ENCODE measurements at places on chromosomes 5 and 9. TPM values are rescaled to one million over a fixed set of nuclear protein-coding genes. Genes with fewer than 3 reads are reported as not detected.
A peak's percentile ranks its signal among the peaks of the same experiment; 100 is the strongest.

DNA sequence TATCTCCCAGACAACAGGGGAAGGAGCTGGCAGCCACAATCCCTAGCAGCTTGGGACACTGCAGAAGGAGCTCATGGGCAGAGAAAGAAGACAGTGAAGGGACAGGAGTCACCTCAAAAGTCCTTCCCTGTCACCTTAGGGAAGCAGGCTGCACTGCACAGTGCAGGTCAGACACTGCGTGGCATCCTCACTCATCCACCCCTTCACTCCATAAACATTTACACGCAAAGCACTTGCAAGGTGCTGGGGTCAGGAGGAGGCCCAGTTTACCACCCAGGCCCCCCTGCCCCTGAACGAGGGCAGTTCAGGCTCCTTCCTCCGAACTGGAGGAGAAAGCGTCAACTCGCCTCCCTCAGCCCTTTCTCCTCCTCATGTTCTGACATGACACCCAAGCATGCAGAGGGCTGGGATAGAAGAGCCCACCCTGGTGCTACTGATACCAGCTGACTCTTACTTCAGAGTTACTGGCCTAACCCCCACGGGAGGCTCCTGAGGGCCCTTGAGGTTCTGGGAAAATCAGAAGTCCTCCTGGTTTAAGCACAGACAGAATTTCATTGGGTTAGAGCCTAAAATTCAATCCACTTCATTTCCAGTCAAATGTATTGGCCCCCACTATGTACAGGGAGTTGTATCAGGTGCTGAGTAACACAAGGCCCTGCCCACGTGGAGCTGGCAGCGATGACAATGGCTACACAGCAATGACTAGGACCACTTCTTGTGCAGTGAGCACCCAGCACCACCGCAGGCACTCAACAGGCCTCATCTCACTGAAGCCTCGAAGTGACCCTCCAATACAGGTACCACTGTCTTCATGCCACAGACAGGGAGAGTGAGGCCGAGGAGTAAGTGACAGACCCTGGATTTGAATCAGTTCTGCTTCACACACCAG lies 70.4 kb downstream of the RAPGEF1 start:
- peaks cover 11% of the 10 kb centered on the region for H3K36me3 ChIP-seq
- no peak for DNase-seq
- no peak overlapping the region for H3K4me3 ChIP-seq
- H3K4me1 ChIP-seq: peaks cover 33% of the 10 kb centered on the region

DNA sequence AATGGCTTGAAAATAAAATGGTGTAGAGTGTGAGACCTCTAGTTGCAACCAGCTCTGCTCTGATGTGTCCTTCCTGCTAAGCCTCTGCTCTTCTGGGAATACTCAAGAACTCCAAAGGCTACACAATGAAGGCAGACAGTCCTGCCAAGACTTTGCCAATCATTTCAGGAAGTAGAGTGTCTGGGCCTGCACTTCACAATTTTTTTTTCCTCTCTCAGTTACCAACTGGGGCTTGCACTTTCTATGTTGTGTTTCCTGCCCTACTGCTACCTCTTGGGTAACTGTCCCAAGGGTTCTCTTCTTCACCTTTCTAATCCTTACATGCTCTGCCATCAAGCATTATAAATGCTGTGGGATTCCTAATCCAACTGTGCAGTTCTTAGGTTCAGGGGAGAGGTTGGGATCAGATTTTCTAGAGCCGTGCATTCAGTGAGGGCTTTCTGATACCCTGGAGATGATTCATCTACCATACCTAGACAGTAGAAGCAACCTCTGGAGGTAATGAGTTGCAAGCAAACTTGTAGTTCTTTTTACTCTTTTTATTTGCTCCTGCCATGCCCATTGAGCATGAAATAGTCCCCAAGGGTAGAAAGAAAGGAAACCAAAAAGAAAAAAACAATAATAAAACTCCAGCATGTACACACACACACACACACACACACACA lies 365.9 kb downstream of the MLLT3 start:
- H3K27me3 ChIP-seq: no peaks in the 10 kb centered on the region
- H3K4me1 ChIP-seq: peaks cover 4% of the 10 kb centered on the region
- DNase-seq: no peak
- no peak overlapping the region for H3K27ac ChIP-seq
- no peaks in the 10 kb centered on the region for H3K36me3 ChIP-seq
- no peak overlapping the region for H3K4me3 ChIP-seq

DNA sequence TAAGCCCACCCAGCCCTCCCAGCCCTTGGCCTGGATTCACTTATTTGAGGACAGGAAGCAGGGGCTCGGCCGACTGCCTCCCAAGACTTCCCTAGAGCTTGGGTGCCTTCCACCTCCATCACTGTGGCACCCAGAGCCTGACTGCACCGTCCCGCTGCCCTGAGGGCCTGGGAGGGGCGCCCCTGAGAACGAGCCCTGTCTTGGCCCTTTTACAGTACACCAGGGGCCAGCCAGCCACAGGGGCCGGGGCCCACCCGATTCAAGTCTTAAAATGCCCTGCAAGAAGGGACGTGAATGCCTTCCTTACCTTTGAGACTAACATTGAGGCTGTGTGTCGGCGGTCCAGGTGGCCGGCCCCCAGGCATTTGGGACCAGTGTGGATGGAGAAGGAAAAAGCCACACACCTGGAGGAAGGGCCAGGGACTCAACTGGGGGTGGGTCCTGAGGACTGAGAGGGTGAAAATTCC lies 16.8 kb downstream of the FAM78A start:
- peaks cover 20% of the 10 kb centered on the region for H3K4me1 ChIP-seq
- peaks cover 7% of the 10 kb centered on the region for H3K27me3 ChIP-seq
- H3K36me3 ChIP-seq: peaks cover 22% of the 10 kb centered on the region
- DNase-seq: no peak

GRCh38 chr5:146669656-146670055 lies 153.7 kb upstream of the GPR151 start:
- DNase-seq: no peak
- no peaks in the 10 kb centered on the region for H3K36me3 ChIP-seq
- H3K4me3 ChIP-seq: no peak overlapping the region
- H3K27me3 ChIP-seq: no peaks in the 10 kb centered on the region

DNA sequence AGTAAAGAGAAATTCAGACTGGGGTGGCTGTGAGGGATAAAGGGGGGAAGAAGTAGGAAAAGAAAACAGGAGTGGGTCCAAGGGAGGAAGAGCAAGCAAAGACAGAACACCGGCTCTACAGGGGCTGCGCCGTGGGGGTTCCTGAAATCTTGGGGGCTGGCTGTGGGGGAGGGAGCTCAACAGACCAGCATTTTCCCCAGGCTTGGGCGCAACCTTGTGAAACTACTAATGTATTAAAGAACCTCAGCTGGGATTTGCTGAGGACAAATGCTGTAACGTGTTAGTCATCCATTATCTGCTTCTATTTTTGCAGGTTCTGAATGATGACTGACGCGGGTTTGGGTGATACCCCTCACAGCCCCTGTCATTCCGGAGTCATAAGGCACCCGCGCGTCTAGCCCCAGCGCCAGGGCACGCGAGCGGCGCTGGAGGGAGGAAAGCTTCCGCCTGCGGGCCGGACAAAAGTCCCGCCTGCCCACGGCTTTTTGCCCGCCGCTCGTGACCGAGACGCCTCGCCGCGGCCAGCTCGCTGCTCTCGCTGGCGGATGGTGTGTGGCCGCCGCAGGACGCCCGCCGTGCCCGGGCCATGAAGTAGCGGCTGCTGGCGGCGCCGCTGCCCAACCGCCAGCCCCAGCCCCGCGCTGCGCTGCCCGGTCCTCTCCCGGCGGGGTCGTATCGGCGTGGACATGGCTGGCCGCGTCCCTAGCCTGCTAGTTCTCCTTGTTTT lies 110.6 kb downstream of the PAM start:
- no peaks in the 10 kb centered on the region for H3K27me3 ChIP-seq
- peak overlapping the region; percentile 100 for H3K27ac ChIP-seq
- peak overlapping the region; percentile 92 for H3K4me3 ChIP-seq
- H3K4me1 ChIP-seq: peaks cover 28% of the 10 kb centered on the region

- no peak for DNase-seq
- H3K4me3 ChIP-seq: no peak overlapping the region
- no peaks in the 10 kb centered on the region for H3K36me3 ChIP-seq
- peaks cover 1% of the 10 kb centered on the region for H3K27me3 ChIP-seq
- no peaks in the 10 kb centered on the region for H3K4me1 ChIP-seq
- no peak overlapping the region for H3K27ac ChIP-seq
Observed at GRCh38 chr9:71518045-71518827, 250.1 kb downstream of the CEMIP2 start.

Gene FOXI1
- 2.2 TPM for total RNA-seq

Gene LAMC3
- total RNA-seq: 30.1 TPM

Measured in endothelial cell (in vitro differentiated cells).